Stomach (tissue), 19 donors: ENCODE measurements at places on chromosomes 6 and 20. TPM values are rescaled to one million over a fixed set of nuclear protein-coding genes. Genes with fewer than 3 reads are reported as not detected.

The HLA-DQA2 gene
- 3.3 TPM for total RNA-seq

The KHDRBS2 gene
- 0.45 TPM for total RNA-seq

The RIPPLY2 gene
- not detected for total RNA-seq

The PRSS16 gene
- 2.2 TPM for total RNA-seq

The SCRT2 gene
- not detected for total RNA-seq

GRCh38 chr20:12207875-12208274 is 290.2 kb downstream of the BTBD3 start:
- DNase-seq: peak; percentile 39

- peak; percentile 48 for DNase-seq
Observed at GRCh38 chr6:70547313-70547712, 19.4 kb upstream of the SDHAF4 start.

DNA sequence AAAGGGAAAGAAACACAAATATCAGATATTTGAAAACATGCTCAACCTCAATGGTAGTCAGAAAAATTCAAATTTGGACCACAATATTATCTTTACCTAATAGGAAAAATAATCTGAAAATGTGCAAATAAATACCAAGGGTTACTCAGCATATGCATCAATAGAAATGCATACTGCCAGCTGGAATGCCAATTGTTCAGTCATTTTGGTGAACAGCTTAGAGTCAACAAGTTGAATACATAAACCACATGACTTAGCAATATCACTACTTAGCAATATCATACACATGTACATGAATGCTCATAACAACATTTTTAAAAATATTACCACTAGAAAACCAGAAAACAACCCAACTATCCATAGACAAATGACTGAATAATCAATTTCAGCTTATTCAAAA is 212.7 kb downstream of the PTPRK start:
- no peak for DNase-seq

GRCh38 chr6:2798586-2799134 is 33.5 kb downstream of the WRNIP1 start:
- no peak for DNase-seq

DNA sequence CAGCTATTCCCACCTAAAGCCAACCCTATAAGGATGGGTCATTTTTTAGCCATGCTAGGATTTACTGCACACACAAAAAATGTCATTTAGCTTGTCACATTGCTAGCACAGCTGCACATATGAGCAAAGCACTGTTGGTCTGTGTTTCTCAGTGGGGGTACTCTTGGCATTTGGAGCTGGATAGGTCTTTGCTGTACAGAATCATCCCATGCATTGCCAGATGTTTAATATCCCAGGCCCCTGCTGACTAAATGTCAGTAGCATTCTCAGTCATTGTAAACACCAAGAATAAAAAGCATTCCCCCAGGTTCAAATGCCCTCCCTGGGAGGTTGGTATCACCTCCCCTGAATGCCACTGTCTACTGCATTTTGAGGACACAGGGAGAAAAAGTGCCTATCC is 14.6 kb upstream of the LTV1 start:
- no peak for DNase-seq

DNA sequence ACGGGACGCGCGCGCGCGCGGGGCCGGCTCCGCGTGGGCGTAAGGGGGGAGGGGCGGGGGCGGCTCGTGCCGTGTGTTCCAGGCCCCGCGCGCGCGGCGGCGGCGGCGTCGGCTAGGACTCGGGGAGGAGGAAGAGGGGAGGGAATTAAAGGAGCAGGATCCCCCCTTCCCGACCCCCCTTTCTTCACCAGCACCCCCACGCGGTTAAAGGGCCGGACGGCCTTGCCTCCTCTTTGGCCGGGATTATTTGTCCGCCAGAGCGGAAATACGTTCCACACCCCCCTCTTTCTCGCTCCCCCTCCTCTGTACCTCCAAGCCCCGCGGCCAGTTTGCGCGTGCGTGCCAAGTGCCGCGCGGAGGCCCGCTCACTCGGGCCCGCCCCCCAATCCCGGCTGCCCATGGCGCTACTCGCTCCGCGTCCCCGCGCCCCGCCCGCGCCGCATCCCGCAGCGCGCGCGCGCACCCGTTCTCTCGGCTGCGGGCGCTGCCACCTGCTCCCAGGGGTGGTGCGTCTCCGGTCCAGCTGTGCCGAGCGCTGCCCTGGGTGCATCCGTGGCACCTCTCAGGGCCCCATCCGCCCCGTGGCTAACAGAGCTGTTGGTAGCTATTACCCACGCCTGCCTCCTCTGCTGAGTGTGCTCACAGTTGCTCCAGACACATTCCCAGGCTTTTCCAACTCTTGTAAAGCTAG is at the start of gene ZBTB12:
ZBTB12 (minus strand) TSS at position 134 of the 691 bp plus-strand sequence. CDS start 781 bp downstream, outside the sequence.
- peak; percentile 93 for DNase-seq

DNA sequence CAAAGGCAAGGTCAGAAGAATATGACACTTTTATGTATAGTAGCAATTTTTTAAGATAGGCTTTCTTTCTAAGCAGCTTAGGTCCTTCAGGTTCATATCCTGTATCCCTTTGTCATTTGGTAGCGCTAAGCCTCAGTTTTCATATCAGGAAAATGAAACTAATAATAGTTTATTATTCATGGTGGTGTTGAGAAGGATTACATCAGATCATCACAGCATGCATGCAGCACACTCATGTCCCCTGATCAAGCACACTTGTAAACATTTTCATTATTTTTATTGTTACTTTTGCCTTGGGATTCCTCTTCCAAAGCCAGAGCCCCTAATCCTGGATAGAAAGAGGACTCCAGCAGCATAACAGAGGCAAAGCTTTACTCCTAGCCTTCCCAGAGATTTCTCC is 70.2 kb upstream of the ADGRF1 start:
- DNase-seq: no peak

DNA sequence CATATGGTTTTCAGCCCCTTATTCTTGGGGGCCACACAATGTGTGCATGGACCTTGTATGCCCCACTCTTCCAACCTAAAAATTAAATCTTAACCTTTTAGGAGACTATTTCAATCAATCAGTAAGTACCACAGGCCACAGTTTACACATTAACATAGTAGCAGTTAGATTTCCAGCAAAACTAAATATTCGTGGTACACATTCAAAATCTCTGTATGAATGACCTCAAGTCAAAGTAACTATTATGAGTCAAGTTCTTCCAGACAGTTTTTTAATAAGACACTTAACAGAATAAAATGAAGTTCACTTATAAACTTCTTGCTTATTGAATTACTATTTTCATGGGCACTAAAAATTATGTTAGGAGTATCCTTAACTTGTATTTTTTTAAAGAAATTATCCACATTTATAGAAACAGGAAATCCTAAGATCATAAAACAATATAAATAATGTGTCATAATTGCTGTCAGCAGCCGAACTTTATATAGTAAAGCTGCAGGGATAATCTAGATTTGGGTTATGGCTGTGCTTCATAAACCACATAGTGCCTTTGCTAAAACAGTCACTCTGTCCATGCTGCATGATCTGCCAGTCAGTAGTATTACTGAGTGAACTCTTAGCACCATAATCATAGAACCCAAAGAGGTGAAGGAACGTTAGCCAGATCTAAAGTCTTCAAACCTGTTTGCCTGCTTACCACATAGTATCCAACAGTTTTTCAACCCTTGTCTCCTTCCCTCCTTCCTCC is 21.7 kb downstream of the SEC63 start:
- DNase-seq: no peak

GRCh38 chr6:89980353-89980752 is 86.1 kb downstream of the GJA10 start:
- DNase-seq: no peak

DNA sequence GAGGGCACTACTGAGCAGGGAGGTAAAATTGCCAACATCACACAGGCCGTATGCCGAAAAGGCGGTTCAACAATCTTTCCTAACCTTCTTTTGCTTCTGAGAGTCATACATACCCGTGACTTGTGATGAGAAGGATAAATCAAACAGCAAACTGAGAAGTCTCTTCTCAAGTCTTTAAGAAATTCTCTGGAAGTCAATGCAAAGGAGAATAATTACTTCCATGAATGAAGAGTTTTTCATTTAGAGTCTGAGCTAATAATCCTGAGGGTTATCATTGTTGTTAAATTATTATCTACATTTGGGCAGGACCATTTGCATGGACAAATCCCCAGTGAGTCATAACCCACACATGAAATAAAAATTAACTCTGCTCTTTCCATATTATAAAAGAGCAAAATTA is 22.4 kb upstream of the ILRUN start:
- DNase-seq: no peak

- no peak for DNase-seq
Observed at GRCh38 chr6:28182255-28182654, 40.6 kb downstream of the ZKSCAN8 start.

DNA sequence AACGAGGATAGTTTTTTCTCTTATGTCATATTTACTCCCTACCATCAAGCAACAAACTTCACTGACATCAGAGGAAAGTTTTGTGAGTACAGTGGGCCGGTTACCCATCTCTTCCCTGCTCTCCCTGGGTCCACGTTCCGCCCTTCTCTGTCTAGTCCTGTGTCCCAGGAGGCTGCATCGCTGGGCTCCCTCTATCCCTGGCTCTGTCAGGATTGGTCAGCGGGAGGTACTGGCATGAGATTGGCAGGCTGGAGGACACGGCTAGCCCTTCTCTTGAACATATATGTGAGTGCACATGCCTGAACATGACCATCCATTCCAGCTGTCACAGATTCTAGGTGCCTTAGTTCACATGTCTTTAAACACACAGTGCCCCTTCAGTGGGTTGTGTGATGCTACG is 30.3 kb upstream of the TMEM181 start:
- DNase-seq: no peak

GRCh38 chr6:53464927-53465460 is 79.9 kb downstream of the GCLC start:
- no peak for DNase-seq

DNA sequence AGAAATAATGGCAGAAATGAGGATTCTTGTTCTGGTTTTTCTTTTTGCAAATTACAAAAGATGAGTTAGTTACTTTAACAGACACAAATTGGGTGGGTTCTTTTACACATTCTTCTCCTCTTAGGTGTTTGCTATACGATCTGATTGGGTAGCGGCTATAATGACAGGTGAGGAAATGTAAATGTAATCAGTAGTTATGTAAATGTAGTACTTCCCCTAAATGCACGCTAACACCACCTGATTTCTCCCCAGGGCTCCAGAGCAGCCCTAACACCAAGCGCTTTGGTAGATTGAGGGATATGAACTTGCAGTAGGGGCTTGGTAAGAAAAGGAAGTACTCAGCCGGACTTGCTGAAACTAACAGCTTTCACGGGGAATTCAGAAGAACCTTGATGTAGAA is 499.4 kb upstream of the NOX3 start:
- no peak for DNase-seq

DNA sequence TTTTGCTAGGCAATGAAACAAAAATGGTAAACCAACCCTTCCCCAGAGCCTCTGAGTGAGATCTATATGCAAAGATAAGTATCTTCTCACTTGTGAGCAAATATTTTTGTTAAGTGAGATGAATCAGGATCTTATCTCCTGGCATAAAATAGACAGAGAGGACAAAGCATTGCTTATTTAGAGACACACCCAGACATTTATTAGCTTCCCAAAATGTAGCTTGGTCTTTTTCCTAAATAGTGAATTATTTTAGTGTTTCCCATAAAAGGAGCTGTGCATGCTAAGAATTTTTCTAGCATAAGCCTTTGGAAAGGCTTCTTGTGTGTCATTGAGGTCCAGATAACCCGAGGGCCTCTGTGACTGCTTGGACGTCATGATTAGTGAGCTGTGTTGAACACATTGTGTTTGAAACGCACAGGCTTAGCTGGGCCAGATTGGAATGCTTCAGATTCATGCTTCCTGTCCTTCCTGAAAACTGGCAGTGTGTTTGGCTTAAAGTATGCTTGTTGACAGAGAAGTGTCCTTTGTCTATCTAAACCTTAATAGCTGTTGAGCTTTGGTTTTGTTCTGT is 16.5 kb downstream of the MTHFD1L start:
- no peak for DNase-seq

DNA sequence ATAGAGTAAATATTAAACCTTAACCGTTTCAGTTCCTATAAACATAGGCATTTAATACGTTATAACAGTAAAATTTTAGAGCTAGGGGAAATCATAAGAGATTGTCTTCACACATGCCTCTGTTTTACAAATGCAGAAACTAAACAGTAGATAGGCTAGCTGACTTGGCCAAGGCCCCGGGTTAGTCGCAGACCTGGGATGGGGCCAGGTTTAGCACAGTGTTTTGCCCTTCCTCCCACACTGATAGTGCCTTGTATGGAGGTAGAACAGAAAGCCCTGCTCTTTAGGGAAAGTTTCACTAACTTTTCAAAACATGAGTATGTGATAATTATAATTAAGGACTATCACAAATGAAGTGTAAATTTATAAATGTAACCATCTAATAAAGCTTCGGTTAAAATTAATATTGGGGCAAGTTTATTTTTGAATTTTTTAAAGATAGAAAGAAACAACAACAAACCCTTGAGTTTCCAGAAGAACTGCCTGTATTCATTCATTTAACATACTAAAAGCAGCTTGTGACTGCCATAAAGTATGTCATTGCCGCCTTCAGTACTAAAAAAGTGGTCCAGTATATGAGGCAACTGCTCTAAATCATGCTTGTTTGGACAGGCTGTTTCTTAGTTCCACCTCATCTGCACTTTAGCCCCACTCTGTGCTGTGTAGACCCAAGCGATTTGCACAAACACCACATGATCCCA is 62.5 kb upstream of the LOC128125822 start:
- DNase-seq: peak; percentile 92

DNA sequence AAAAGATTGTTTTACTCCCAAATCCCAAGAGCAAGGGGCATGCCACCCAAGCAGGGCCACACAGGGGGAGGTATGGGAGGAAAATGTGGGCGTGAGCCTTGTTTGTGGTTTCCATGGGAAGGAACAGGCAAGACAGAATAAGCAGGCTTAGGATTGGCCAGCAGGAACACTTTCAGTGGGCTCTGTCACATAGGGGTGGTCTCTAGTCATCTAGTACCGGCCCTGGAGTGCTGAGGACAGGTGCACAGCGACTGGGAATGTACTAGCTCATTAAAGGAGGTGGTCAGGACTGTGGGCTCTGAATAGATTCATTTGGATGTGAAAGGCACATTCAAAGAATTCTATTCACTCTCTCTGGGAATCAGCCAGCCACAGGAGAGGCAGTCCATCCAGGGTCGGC is 175.6 kb downstream of the TBC1D7 start:
- DNase-seq: no peak

GRCh38 chr6:21116736-21117135 is 476.8 kb upstream of the SOX4 start:
- DNase-seq: no peak

- DNase-seq: no peak
Observed at GRCh38 chr6:90202156-90202555, 94.5 kb downstream of the BACH2 start.

- no peak for DNase-seq
Observed at GRCh38 chr6:61909486-61909885, 376.5 kb downstream of the KHDRBS2 start.

GRCh38 chr6:31871046-31871659 is 7.6 kb downstream of the SLC44A4 start:
- no peak for DNase-seq

- no peak for DNase-seq
Observed at GRCh38 chr20:54227751-54228150, 19.9 kb downstream of the PFDN4 start.

- DNase-seq: peak; percentile 69
Observed at GRCh38 chr6:13303668-13304017, 24.7 kb downstream of the TBC1D7 start.
